ENCODE measurements at places on chromosomes 11 and 22.

DNA sequence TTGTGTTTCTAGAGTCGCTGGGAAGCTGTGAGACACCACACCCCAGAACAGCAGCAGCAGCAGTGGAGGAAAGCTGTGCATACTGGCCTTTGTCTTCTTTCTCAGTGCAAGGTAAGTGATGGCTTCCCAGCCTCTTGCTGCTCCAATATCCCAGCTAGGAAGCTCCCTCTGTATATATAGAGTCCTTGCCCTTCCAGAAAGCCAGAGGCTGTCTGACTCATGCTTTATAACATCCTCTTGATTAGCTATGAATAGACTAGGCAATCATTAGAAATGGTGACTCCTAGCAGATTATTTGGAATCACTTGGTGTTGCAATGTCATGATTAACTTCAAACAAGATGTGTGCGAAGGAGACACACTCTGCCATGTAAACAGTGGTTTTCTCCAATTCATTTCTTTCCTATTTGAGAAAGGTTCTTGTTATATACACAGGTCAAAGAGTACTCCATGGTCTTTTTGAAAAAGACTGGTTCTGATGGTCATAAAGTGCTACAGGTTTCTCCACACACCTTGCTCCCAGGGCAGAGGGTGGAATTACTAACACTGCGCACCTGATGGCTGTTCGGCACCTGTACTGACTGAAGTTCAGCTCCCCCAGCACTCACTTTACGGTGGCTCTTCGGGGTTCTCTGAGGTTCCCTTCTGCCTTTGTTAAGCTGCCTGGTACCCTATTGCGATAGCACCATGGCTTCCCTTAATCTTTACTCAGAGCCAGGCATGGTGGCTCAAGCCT is at the start of gene MMP1:
MMP1 (minus strand) TSS at position 149 of the 735 bp plus-strand sequence; CDS start at position 81, 68 bp downstream.
- no peak for DNase-seq

- DNase-seq, result no peak
Observed at GRCh38 chr11:8242499-8243280, 21.0 kb downstream of the LMO1 start.

DNA sequence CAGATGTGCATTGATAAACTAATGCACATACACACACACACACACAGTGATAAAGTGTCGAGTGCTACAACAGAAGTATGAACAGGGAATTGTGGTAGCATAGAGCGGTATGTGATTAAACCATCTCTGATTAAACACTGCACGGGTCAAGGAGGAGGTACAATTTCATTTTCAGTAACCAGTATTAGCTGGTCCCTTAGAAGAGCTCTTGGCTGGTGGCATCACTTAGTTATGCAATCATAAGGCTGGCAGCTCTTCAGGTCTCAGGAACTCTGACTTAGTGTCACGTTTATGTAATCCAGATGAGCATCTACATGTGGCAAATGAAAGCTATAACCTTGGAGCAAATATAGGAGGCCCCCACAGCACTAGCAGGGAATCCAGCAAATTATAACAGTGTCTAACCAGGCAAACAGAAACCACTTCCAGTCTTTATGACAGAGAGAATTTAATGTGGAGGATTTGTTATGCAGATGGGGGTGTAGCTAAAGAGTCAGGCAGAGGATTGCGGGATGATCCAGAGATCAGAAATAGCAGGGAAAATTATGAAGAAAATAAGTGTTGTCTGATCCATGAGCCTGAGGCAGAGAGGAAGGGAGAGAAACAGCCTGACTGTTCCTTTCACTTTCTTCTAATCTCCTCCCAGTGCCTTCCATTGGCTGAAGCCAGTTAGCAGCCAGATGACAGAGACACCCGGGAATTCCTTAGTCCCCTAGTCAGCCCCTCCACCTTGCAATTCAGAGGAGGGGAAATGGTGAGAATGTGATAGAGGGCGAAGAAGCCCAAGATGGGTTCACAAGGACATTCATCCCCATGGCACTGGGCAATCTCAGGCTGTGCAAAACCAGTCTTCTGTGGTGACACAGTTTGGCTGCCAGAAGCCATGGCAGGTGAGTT is 533.1 kb upstream of the TENM4 start:
- DNase-seq, result no peak

DNA sequence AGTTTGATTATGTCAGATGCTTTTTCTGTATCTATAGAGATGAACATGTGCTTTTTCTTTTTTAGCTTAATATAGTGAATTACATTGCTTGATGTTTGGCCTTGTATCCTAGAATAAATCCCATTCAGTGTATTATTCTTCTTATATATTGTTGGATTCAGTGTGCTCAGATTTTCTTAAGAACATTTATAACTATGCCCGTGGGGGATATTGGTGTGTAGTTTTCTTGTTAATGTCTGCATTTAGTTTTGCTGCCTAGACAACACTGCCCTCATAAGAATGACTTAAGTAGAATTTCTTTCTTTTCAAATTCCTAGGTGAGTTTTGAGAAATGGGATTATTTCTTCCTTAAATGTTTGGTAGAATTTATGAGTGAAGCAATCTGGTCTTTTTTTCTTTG is 98.5 kb downstream of the TMEM135 start:
- DNase-seq, result no peak

DNA sequence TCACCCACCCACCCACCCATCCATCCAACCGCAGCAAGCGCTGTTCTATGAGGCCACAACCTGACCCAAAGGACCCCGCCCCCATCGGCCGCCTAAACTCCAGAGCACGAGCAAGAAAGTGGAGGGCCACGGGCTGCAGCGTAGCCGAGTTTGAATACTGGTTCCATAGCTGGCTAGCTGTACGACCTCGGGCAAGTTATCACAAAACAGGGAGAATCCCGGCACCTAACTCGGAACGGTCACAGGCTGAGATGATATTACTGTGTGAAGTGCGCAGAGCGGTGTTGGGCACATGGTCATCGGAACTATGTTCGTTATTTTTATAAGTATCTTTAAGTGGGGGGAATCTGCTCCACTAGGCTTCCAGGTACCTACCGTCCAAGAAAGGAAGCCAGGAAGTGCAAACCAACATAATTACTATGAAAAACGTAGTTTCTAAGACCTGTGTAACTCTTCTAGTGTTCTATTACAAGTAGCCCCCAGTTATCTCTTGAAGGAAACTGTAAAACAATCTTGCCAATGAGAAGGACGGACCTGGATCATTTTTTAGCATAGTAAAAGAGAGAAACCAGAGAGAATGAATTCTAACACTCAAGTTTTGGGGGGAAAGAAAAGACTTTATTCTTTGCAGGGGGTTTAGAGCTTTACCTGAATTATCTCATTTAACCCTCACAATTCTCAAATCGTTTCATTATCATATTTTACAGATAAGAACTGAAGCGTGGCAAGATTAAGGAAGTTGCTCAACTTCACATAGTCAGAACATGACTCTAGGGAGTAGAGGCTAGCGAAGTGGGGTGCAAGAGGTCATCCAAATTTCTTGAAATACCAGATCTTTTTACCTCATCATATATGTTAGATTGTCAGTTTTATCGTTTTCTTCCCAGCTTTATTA is 663 bp upstream of the BUD13 start:
- DNase-seq, result peak; percentile 92

DNA sequence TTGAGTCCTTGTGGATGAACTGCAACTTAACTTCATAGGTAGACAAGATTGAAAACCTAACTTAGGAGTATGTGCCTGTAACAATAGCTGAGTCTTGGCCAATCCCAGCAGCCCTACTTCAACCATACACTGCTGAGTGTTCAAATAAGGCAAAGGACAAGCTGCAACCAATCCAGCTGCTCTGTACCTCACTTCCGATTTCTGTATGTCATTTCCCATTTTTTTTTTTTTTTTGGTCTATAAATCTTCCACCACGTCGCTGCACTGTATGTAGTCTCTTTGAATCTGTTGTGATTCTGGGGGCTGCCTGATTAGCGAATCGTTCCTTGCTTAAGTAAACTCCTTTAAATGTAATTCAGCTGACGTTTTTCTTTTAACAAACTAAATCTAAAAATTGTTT is 35.4 kb upstream of the FLI1 start:
- no peak for DNase-seq

DNA sequence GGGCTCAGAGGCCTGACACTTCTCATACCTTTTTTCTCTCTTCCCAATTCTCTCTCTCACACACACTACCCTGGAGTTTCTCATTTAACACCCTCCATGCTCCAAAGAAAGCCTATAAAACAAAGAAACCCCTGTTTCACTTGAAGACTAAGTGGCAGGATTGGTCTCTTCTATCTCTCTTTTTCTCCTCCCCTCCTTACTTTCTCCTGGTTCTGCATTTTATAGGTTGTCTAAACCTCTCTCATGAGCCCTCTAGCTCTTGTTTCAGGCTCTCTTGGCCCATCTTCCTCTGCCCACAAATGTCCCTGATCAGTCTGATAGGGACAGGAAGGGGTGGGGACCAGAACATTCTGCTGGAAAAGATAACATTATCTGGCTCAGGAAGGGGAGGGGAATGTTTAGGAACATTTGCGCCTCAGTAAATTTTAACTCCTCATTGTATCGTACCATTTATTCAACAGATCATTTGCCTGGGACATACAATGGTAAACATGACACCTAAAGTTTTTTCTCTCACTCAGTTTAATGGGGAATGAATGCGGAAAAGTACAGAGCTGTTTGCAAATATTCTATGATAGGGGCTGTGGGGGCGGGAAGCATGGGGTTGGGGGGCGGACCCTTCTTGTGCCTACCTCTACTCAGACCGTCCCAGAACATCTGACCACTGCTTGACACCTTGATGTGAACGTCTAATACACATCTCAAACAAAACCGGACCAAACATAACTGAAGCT is 10.8 kb downstream of the CRYBA4 start:
- no peak for DNase-seq

DNA sequence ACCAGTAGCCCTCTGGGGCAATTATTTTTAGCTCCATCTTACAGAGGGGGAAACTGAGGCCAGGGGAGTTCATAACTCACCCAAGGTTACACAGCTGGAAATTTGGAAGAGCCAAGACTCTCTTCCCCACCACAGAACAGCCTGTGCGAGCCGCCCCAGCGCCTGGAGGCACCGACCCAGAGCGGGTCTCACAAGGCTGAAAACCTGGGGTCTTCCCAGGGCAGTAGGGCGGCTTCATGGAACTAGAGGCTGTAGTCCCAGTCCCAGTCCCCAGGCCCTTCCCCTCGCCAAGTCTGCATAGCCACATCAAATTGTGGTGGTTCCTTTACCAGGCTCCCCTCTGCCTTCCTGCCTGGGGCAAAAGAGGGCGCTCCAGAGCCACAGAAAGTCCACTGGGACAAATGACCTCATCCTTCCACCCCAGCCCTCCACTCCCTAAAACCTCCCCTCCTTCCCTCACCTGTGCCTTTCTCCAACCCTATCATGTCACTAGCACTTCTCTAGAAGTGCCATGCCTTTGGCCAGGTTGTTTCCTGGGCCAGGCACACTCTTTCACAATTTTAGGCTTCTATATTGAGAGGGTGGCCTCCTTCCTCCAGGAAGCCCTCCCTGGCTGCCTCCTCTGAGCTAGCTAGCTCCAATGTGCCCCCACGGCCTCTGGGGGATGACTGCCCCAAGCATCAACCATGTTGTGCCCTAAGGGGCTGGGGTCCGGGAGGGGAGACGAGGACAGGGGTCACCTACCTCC is 15.2 kb upstream of the CDC42EP1 start:
- DNase-seq, result no peak

- no peak for DNase-seq
Observed at GRCh38 chr22:40766956-40767355, 52.2 kb downstream of the SLC25A17 start.

DNA sequence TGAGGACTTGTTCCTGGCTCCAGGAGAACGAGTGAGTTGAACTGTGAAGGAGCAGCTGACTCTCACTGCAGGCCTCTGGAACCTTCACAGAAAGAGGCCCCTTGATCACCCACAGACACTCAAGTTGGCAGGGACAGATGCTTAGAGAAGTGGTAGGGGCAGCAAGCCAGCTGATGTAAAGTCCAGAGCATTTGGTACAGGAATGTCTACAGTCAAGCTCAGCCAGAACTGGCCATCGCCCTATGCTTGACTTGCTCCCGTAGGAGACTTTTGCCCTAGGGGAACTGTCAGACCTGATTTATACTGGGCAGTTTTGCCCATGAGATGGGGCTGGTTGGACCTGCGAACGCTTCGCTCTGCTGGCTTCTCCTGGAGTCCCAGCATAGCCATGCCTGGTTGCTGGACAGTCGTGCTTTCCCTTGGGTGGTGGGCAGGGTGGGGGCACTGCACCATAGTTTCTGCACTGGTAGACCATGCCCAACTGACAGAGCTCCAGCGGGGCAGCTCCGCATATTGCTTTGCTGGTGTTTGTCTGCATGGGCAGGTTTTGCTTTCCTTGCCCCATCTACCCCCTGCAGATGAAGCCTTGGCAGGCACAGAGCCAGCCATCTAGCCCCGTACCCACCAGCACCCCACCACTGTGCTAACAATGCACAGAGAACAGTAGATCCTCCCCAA is 977.7 kb downstream of the JRKL start:
- DNase-seq, result no peak

GRCh38 chr22:33180356-33180755 is 122.2 kb upstream of the SYN3 start:
- no peak for DNase-seq

GRCh38 chr22:39537975-39538374 is 5.4 kb upstream of the RPS19BP1 start:
- DNase-seq, result no peak

GRCh38 chr11:44376423-44376822 is 66.5 kb upstream of the ALX4 start:
- no peak for DNase-seq

DNA sequence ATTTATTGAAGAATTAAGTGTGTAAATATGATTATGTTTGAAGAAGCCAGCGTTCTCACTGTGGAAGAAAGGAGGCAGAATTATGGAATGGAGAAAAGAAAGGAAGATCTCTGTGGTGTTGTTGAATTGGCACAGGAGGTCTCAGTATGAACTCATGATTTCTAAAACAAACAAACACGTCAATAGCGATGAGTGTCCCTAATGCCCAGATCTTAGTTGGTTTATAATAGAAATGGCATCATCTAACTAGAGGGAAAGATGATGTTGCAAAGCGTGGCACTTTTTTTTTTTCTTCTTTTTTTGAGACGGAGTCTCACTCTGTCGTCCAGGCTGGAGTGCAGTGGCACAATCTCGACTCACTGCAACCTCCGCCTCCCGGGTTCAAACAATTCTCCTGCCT is 39.2 kb upstream of the SLN start:
- DNase-seq, result no peak

- no peak for DNase-seq
Observed at GRCh38 chr11:115656041-115656440, 151.8 kb upstream of the CADM1 start.

DNA sequence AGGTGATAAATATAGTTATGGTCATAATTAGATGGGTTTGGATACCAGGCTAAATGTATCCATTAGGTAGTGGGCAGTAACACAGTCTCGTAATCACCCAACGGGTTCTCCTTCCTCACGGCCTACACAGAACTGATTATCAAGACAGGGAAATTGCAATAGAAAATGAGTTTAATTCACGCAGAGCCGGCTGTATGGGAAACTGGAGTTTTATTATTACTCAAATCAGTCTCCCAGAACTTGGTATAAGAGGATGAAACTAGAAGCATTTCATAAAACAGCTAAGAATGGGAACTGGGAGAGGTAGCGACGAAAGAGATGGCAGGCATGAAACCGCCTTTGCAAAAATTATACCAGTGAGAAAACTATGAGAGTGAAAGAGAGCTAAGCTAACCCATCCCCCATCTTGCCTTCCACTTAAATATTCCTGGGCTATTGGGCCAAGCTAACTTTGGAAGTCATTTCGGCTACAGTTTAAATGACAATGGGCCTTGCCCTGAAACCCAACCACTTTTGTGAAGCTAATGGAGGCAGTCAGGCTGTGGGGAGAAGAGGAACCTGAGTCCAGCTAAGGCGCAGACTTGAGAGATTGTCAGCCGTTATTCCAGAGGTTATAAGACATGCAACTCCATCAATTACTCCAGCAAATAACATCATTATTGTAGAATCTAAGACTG is 29.6 kb downstream of the CTSC start:
- DNase-seq, result no peak
